ENCODE measurements at places on chromosomes 7 and 10.

DNA sequence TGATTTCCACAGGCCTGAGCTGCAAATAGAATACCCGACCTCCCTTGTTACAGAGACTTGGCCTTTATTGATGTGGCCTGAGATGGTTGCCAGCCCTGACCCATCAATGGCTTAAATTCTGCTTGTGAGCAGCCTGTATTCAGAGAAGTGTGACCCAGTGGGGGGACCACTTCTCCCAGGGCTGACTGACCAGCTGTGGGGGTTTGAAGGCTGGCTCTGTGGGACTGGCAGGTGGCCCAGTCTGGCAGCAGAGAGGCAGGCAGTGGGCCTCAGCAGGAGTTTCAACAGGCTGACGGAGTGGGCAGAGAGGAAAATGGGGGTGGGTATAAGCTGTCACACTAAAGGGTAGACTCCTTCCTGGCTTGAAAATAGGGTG lies 12.2 kb upstream of the PPIF start:
- no peak for DNase-seq

DNA sequence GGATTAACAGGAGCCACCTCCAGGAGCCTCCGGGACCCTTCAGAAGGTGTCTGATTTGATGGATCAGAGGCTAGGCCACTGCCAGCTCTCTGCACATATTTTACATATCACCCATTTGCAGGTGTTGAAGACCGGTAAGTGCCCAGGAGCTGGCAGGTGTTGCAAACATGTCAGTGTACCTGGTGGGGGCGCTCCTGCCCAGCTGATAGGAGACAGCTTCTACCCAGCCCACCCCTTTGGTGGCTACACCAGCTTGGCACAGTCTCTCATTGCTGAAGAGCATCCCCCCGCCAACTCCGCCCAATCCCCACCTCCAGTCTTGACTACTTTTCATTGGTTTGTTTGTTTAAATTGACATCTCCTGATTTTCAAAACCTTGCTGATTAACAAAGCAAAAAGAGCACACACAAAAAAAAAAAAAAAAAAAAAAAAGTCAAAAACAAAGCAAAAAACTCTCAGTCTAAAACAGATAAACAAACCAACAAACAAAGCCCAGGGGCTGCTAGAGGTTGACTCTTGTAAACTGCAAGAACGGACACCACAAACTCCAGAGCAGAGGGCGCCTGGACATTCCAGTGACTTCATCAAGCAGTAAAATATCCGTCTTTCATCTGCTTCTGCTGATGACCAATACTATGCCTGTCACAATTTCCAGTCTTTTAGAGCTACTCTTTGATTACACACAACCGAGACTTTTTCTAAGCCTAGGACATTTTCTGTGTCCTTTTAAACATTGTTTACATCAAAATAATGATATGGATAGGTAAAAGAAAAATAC lies 275.3 kb downstream of the NRG3 start:
- no peak for DNase-seq

GRCh38 chr10:66678521-66678920 lies 247.3 kb upstream of the LRRTM3 start:
- no peak for DNase-seq

- DNase-seq = no peak
Observed at GRCh38 chr7:16193631-16194030, 227.7 kb downstream of the CRPPA start.

GRCh38 chr10:21368022-21368582 lies 157.4 kb downstream of the SKIDA1 start:
- DNase-seq = no peak

DNA sequence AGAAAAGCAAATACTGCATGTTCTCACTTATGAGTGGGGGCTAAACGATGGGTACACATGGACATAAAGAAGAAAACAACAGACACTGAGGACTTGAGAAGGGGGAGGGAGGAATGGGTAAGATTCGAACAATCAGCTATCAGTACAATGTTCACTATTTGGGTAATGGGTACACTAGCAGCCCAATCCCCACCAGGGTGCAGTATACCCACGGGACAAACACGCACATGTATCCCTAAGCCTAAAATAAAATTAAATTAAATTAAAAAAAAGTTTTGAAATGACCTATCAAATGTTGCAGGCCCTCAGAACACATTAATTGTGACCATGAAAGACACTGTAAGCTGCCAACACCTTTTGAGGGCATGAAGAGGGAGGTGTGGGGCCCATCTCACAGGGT lies 316.0 kb downstream of the WDR37 start:
- DNase-seq = no peak

GRCh38 chr10:80070057-80070456 lies 8.4 kb upstream of the TMEM254 start:
- DNase-seq = no peak

GRCh38 chr10:91969297-91969696 lies 45.7 kb downstream of the BTAF1 start:
- no peak for DNase-seq

DNA sequence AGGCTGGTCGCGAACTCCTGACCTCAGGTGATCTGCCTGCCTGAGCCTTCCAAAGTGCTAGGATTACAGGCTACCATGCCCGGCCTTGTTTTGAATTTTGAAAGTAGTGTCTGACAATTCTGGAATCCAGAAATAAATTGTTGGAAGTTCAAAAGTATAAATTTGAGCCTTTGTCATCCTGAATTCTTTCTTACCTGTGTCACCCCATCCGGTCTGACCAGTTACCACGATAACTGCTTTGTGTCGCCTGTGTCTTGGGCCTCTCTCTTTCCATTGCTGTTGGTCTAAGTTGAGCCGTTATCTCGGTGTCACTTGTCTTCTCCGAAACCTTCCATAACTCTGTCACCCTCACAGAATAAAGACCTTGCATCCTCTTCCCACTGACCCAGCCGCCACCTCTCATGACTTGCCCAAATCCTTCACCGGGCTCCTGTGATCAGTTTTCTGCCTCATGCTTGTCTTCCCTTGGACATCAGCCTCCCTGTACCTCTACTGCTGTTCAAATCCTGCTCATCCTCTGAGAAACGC lies 18.6 kb downstream of the CUL1 start:
- no peak for DNase-seq

- no peak for DNase-seq
Observed at GRCh38 chr10:85609509-85609908, 757.1 kb downstream of the GRID1 start.

- no peak for DNase-seq
Observed at GRCh38 chr10:13712476-13712836, 125.7 kb downstream of the PRPF18 start.

DNA sequence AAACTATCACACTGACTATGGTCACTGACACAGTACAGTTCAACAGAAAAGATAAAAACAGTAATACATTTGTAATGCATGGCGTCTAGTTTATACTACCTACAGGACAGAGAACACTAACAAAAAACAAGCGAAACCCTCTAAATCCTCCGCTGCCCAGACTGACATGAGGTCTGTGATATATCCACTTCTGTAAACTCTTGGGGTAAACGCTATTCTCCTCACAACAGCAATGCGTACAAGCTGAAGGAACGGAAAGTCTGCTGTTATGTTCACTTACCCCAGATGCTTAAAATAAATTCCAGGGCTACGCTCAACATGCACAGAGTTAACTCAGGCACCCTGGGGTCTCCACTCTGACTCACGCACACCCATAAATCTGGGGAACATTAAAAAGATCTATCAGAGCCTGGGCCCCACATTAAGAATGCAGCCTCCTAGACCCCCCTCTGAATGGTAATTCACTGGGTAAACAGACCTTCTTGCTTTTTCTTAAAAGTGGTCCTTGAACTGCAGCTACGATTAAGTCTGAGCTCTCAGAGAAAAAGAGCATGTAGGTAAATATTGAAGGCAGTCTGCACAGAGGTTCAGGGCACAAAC lies 105.6 kb downstream of the CTBP2 start:
- no peak for DNase-seq

GRCh38 chr7:96219378-96220130 lies 102.3 kb downstream of the SLC25A13 start:
- DNase-seq = peak; percentile 46

DNA sequence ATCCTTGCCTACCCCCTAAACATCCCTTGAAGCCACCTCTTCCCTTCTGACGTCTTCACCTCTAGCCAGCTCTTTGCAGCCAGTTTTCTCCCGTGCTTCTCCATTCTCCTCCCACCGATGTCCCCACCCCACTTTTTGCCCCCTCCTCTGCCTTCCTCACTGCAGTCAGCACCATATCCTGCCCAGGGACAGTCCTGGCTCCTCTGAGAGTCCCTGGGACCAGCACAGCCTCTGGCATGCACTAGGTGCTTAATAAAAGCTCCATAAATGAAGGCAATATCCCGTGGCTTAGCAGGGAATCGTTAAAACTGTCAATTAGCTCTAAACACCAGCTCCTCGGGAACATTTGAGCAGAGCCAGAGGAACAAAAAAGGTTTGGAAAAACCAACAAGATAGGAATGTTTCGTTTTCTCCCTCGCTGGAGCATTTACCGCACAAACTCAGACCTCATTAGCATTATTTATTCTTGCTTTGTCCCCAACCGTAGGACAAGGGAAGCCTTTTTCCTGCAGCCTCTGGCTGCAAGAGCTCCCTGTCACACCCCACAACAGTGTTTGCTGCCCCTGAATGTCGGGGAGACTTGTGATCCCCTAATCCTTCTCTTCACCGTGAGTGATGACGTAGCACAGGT lies 16.1 kb downstream of the MYL10 start:
- no peak for DNase-seq

DNA sequence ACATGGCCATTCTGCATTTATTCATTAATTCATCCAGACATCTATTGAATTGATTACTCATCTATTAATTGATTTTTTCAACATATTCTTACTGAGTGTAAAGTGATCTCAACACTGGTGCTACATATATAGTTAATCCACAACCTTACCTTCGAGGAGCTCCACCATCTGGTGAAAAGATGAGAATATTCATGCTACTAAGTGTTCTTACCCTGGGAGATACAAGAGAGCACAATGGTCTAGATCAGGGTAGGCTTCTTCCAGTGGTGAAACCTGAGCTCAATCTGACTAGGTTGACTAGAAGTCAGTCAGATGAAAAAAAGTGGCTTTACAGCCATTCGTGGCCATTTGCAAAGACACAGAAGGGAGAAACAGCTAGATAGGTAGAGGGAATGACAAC lies 507.4 kb downstream of the ANKRD7 start:
- no peak for DNase-seq

GRCh38 chr10:88805361-88805760 lies 2.8 kb downstream of the LIPM start:
- DNase-seq = peak; percentile 14

GRCh38 chr7:56062382-56062781 lies 1.7 kb upstream of the SUMF2 start:
- peak; percentile 57 for DNase-seq

DNA sequence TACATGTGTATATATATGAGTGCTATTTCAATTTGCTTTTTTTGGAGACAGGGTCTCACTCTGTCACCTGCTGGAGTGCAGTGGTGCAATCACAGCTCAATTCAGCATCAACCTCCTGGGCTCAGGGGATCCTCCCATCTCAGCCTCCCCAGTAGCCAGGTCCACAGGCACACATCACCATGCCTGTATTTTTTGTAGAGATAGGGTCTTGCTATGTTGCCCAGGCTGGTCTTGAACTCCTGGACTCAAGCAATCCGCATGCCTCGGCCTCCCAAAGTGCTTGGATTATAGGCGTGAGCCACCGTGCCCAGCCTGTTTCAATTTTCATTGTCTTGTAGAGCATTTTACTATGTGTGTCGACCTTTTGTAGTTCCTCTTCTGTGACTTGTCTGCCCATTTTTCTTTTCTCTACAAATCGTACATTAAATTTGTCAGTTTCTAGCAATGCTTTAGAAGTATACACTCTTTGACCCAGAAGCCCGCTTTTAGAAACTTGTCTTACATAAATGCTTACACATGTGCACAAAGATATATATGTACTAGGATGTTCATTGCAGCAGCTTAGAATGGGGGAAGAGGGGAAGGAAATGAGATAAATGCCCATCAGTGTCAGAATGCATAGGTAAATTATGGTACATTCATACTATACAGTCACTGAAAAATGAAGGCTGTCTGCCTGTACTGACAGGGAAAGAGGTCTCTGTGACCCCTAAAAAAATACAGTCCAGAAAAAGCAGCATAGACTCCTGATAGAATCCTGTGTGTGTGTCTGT lies 12.2 kb upstream of the RFC2 start:
- DNase-seq = no peak

DNA sequence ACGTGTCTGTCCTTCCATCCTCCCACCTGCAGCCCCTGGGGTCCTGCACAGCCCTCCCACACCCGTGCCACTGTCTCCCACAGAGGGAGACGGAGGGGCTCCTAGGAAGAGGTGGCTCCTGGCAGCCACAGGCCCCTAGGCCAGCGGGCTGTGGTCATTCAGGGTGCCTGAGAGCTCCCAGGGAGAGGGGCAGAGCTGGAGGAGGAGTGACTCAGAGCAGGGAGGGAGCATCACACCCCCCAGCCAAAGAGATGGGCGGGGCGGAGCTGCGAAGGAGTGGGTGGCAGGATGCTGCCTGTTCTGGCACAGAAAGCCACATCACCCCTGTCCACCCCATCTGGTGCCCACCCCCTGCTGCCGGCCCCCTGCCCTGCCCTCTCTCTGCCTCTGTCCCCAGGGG lies 50.5 kb downstream of the STK32C start:
- DNase-seq = peak; percentile 51

- DNase-seq = no peak
Observed at GRCh38 chr10:23413629-23414089, 25.2 kb upstream of the OTUD1 start.

DNA sequence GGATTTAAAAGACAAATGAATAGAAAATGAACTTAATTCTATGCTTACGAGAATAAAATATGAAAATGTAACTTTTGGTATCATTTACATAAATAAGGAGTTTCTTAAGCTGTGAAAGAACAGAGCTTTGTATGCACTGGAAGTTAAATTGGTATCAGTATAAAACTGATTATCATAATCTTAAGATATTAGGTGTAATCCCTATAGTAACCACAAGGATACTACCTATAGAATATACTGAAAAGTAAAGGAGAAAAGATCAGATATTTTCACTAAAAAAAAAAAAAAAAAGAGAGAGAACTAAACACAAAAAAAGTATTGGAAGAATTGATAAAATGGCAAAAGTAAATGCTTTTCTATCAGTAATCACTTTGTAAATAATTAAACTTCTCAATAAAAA lies 100.1 kb downstream of the TWIST1 start:
- DNase-seq = no peak

DNA sequence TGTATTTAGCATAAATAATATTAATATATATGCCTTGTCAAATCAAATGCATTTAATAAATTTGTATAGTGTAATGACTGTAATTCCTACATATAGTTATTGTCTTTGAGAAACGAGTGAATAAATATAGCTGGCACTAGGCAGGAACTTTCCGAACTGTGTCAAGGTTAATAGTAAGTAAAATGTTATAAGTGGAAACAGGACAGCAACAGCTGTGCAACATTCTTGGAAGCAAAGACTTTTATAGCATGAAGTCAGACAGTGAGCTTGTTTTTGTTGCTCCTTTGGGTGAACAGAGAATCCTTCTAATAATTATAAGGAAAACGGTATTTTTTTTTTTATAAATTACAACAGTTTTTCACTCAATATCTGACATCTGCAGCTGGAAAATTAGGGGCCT lies 14.0 kb upstream of the EXOC6 start:
- peak; percentile 23 for DNase-seq

GRCh38 chr10:6561552-6561951 lies 18.5 kb downstream of the PRKCQ start:
- DNase-seq = no peak

GRCh38 chr7:148553979-148554378 lies 36.6 kb upstream of the C7orf33 start:
- DNase-seq = no peak

Data from fibroblast of skin of back (primary cell).